Karpas-422 (cell line): ENCODE measurements at places on chromosomes 6 and 20.
A peak's percentile ranks its signal among the peaks of the same experiment; 100 is the strongest.

DNA sequence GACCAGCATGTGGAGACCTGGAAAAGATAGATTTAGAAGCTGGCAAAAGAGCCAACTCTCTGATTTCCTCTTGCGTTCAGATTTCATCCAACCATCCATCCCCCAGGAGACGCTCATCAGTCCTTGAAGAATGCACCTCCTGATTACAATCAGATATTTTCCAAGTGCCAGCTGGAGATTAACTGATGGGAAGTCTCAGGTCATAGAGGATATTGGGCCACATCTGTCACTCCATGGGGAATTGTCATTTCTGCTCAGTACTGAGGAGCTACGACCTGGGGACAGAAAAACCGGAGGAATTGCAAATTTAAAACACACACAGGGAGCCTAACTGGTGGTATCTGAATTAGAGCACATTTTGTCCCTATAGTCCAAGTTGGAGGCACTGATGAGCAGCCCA is 496.2 kb upstream of the SULF2 start:
- no peaks in the 10 kb centered on the region for H3K36me3 ChIP-seq
- no peak for DNase-seq
- no peak overlapping the region for H3K4me3 ChIP-seq
- no peaks in the 10 kb centered on the region for H3K4me1 ChIP-seq
- no peak overlapping the region for H3K27ac ChIP-seq

GRCh38 chr6:50097966-50098640 is 48.4 kb upstream of the DEFB112 start:
- H3K36me3 ChIP-seq, result no peaks in the 10 kb centered on the region
- DNase-seq, result no peak
- H3K27me3 ChIP-seq, result no peaks in the 10 kb centered on the region

GRCh38 chr6:106084989-106085691 is 996 bp upstream of the PRDM1 start:
- peaks cover 2% of the 10 kb centered on the region; the same call in 1 of the 2 replicates for H3K27me3 ChIP-seq
- peak overlapping the region; percentile 69 for H3K4me3 ChIP-seq
- no peaks in the 10 kb centered on the region for H3K36me3 ChIP-seq
- no peak for DNase-seq

- H3K4me1 ChIP-seq, result peaks cover 5% of the 10 kb centered on the region; the same call in 1 of the 2 replicates
- H3K27ac ChIP-seq, result no peak overlapping the region
- no peak overlapping the region for H3K4me3 ChIP-seq
- no peak for DNase-seq
Observed at GRCh38 chr6:36493859-36494258, 51.1 kb downstream of the KCTD20 start.

GRCh38 chr6:49519660-49520059 is 19.9 kb downstream of the GLYATL3 start:
- H3K4me3 ChIP-seq, result no peak overlapping the region
- no peaks in the 10 kb centered on the region for H3K27me3 ChIP-seq
- H3K27ac ChIP-seq, result no peak overlapping the region

DNA sequence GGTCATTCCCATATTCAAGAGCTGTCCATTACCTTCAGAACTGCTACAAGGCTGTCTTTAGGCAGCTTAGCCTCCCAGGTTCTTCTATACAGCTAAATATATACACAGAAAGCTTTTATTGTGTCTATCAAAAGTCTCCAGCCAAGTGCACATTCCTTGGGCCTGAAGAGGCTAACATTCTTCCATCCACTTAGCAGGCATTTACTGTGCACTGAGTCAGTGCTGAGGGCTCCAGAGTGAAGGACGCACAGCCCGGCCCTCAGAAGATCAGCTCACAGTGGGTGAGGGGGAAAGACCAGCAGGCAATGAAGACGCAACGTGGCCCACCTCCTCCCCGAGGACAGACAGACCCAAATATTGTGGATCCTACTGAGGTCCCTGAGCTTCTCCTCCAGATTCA is 569.9 kb downstream of the CDH26 start:
- H3K27me3 ChIP-seq, result no peaks in the 10 kb centered on the region
- no peak overlapping the region for H3K4me3 ChIP-seq
- no peak for DNase-seq
- H3K36me3 ChIP-seq, result no peaks in the 10 kb centered on the region
- no peak overlapping the region for H3K27ac ChIP-seq
